ENCODE measurements at places on chromosomes 2 and 18. TPM values are rescaled to one million over a fixed set of nuclear protein-coding genes. Genes with fewer than 3 reads are reported as not detected.

GRCh38 chr2:204799791-204800190, 254.5 kb downstream of the PARD3B start:
- no peak for DNase-seq

- DNase-seq, result no peak
Observed at GRCh38 chr2:200156166-200156835, 150.2 kb upstream of the SPATS2L start.

GRCh38 chr2:17867133-17867532, 11.3 kb upstream of the KCNS3 start:
- no peak for DNase-seq

- DNase-seq, result peak; percentile 62
Observed at GRCh38 chr2:189254268-189254883, 74.8 kb upstream of the COL5A2 start.

- DNase-seq, result peak; percentile 80
Observed at GRCh38 chr2:120174963-120175581, 48.1 kb downstream of the TMEM185B start.

DNA sequence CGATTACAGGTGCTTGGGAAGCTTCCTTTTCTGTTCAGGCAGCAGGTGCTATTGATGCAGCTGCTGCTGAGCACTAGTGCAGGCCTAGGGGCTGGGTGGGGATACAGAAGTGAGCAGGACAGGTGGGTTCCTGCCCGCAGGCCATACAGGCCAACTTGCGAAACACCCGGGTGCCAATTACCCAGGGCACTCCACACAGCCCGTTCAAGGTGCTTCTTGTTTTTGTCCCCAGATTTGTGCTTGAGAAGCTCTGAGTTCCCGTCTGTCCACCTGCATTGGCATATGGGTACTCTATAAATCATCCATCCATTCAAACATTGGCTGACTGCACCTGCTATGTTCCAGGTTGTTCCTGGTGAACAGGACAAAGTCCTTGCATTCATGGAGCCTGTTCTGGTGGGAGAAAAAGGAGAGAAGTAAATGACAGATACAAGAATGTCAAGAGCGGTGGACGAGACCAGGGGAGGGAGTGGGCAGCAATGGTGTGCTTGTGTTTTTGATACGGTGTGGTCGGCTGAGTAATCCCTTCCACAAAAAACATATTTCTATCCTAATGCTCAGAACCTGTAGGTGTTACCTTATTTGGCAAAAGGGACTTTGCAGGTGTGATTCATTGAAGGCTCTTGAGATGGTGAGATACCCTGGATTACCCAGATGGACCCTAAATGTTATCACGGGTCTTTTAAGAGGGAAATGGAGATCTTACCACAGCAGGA, 31.4 kb downstream of the SH3BP4 start:
- DNase-seq, result no peak

The MEP1B gene
- total RNA-seq, result 2.6 TPM

The FOXD4L1 gene
- total RNA-seq, result 0.96 TPM

Data from umbilical cord (tissue), 2 donors.